ENCODE measurements at places on chromosomes 16 and 17.

GRCh38 chr17:69704935-69705334 is 290.4 kb downstream of the MAP2K6 start:
- no peak for DNase-seq

DNA sequence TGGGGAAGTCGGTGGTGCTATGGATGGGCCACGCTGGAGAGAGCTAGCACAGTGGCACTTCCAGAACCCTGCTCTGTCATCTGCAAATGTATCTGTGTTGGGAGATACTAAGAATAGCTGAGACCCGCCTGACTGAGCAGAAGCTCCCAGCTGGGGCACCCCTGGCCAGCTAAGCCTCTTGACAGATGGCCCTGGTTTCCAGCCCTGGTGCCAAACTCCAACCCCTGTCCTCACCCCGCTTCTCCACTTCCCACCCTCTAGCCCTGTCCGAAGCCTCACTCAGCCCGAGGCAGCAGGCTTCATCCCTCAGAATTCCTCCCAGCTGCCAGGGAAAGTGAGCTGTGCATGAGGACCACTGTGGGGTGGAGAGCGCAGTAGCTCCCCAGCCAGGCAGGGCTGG is 124.4 kb downstream of the CCDC144A start:
- peak; percentile 52 for DNase-seq

DNA sequence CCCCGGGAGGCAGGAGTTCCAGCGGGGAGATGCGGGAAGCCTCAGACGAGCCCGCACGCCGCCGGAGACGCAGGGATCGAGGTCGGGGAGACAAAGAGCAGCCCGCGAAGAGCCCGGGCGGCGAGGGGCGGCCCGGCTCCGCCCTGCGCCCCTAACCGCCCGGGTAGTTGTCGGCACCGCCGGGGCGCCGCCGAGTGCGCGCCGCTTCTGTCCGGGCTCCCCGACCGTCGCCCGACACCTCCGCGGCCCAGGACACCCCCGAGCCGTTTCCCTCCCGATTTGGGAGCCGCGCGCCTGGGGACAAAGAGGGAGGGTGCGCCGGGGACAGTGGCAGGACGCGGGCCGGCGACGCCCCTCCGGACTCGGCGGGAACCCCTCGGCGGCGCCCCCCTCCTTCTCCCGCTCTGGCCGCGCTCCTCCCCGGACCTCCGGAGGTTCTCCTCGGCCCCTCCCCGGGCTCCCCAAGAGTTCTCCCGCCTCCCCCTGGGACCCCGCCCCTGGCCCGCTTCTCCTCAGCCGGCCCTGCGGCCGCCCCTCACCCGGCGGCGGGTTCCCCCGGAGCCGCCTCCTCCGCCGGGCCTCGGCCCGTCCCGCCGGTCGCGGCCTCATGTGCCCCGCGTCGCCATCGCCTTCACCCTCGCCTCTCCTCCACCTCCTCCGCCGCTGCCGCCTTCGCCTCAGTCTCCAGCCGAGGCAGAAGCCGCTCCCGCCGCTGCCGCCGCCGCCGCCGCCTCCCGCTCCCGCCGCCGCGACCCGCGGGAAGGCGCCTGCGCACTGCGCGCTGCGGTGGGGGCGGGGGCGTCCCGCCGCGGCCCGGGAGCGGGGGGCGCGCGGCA is at the start of gene GJC1:
Gene GJC1, minus strand, starts transcription at position 765 of the 836 bp plus-strand sequence. CDS start 24,470 bp downstream, outside the sequence.
- peak; percentile 59 for DNase-seq

GRCh38 chr16:15960124-15960971 is 10.9 kb downstream of the ABCC1 start:
- DNase-seq = peak; percentile 9
